RPMI8226 (cell line): ENCODE measurements at places on chromosomes 1 and 21.

DNA sequence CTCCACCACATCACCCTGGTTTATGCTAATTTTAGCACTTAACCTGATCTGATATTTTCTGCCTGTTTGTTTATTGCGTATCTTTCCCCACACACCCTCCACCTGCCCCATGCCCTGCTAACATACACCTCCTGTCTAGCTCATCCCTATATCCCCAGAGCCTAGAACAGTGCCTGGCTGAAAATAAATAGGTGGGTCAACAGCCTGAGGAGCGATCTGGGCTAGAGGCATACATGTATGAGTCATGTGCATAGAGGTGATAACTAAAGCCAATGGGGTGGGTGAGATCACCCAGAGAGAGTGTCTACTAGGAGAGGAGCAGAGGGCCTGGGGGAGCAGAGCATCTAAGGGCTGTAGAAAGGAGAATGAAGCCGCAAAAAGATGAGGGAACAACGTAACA, 2.7 kb downstream of the HTR1D start:
- DNase-seq = no peak

DNA sequence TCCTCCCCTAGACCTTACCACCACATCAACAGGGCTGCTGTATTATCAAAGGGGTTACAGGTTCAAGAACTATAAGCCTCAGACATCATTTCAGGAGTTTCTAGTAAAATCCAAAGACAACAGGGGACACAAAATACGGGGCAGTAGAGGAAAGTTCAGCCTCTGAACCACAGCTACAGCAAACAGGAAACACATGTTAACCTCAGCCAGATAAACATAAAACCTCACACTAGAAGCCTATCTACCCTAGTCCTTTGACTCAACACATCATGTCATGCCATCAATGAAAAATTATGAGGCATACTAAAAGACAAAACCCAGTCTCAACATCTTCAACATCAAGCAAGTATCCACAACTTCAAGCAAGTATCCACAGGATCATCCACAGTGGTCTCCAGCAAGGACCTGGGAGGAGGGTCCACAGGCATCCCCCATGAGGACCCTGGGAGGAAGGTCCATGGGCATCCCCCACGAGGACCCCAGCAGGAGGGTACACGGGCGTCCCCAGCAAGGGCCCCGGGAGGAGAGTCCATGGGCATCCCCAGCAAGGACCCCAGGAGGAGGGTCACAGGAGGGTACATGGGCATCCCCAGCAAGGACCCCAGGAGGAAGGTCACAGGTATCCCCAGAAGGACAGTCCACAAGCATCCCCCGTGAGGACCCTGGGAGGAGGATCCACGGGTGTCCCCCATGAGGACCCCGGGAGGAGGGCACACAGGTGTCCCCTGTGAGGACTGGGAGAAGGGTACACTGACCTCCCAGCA, 440.0 kb downstream of the MATN1 start:
- DNase-seq = no peak

GRCh38 chr1:184590163-184590750, 164.4 kb downstream of the EDEM3 start:
- DNase-seq = no peak

DNA sequence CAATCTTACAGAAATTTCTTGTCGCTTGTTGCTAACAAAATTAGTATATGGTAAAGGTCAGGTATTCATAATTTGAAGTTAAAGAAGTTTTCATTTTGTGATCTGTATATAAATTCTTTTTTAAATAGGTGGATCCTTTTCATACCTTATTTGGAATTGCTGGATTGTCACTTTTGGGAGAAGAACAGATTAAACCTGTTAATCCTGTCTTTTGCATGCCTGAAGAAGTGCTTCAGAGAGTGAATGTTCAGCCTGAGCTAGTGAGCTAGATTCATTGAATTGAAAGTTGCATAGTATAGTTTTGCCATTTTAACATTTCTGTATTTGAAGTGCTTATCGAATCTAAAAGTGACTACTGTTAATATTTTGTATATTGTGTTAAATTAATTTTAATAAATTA, 2.3 kb upstream of the MSH4 start:
- no peak for DNase-seq

DNA sequence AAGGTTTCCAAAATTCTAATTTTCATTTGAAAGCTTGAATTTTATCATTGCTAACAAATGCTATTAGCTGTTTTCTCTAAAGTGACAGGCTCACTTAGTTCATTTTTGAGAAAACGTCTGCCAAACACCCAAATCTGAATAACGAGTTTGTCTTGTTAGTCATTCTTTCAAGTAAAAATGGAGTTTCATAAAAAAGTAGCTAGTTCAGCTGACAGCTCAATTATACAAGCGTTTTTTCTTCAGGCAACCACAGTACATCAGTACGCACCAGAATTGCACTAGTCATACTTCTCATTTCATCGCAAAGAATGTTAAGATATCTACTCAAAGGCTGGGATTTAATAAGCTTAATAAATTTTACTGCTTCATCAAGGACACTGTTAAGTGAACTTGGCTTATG, 72.3 kb upstream of the SLFNL1 start:
- DNase-seq = no peak

- peak; percentile 70 for DNase-seq
Observed at GRCh38 chr1:244918421-244919319, 54.3 kb upstream of the HNRNPU start.

DNA sequence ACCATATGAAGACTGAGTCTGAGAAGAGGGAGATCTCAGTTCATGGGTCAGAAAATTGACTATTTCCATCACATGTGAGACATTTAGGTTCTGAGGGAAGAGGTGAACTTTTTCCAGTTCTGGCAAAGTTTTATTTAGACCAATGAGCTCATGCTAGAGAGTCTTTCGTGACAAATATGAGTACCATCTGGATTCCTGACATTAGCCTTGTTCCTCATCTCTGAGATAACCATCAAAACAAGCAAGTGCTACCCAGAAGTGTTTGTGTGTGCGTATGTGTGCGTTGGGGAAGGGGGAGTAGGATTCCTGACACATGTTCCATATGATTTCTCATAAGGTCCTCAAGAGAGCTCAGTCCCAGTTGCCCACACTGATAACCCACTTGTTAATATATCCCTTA, 120.6 kb downstream of the FASLG start:
- no peak for DNase-seq

DNA sequence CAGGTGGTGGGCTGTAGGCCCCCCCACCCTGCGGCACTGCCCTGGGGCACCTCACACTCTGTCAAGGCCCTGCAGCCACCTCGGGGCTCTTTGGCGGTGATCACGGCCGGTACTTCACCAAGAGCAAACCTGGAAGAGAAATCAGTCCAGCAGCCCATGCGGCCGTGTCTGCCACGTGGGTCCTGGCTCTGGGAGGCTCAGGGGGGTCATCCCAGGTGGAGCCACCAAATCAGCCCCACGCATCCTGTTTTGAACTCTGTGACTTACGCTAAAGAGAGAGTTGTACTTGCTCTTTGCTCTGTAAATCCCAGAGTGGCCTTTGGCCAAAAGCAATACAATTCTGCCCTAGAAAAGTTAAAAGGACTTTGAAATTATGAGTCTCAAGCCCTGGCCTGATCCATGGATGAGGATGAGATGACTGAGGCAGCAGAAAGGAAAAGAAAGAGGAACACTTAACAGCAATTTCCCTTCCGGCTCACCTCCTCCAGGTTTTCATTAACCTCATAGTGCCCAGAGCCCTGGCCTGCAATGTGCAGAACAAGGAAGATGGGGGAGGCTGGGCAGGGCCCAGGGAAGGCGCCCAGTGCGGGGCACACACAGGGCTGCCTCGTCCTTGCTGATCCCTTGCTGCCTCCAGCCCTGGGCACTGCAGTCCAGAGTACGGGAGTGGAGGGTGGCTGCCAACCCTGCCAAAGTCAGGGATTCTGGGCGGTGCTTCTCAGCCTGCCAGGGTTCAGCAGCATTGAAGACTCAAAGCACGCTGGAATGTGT, 337.0 kb downstream of the MATN1 start:
- DNase-seq = no peak

DNA sequence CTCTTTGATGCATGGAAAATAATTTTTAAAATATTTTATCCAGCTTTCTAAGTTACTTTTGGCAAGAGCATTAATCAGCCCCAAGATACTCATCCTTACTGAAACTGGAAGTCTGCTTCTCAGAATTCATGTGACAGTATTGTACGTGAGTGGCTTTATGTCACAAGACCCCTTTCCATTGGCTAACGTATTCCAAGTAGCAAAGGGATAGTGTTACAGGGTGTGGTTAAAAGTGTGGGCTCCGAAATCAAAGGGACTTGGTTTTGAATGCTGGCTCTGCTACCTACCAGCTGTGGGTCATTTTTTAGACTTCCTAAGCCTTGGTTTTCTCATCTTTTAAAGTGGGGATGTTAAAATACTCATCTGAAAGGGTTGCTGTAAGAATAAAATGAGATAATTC, 91.7 kb downstream of the RHOU start:
- DNase-seq = no peak

DNA sequence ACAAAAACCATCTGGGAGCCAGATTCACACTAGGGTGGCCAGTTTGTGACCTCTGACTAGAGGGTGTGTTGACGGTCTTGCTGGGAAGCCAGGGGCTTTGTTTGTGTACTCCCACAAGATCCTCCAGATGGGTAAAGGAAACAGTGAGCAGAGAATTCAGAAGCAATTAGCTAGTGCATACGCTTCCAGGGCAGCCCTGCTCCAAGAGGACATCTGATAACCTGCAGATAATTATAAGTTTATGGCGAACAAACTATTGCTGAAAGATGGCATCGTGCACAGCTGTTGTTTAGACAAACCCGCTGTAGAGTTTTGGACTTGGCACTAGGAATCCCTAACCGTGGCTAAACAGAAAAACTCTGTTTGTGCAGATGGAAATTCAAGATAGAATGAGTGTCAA, 326.4 kb downstream of the TGFB2 start:
- DNase-seq = no peak

- DNase-seq = no peak
Observed at GRCh38 chr1:169426174-169426705, 1.0 kb downstream of the CCDC181 start.

DNA sequence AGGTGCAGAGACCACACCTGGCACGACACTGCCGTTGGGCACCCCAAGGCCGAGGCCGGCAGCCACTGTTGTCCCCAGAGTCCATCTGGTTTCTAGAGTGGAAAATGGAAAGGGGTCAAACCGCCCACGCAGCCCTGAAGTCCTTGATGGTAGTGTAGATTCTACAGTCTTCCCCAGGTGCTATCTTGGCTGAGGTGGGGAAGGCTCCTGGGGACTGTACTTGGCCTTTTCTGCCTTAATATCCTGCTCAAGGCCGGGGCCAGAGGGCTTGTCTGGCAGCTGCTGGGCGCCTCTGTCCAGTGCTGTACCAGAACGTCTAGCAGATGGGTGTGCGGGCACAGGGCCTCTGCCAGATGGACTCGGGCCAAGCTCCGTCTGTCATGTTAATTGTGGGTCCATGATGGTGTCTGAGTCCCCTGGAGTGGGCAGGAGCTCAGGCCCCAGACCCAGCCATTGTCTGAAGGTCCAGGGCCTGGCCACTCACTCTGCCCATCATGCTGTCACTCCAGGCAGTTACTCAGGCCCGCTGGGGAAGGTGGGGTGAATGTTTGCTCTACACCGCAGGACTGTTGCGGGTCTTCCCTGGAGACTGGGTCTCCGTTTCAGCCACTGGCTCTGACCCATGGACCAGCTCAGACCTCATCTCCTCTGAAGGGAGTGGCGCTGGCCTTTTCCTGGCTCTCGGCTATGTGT, 161.9 kb upstream of the COL6A1 start:
- DNase-seq = peak; percentile 49

- DNase-seq = peak; percentile 58
Observed at GRCh38 chr21:23887725-23888306, 1719.5 kb downstream of the MRPL39 start.

DNA sequence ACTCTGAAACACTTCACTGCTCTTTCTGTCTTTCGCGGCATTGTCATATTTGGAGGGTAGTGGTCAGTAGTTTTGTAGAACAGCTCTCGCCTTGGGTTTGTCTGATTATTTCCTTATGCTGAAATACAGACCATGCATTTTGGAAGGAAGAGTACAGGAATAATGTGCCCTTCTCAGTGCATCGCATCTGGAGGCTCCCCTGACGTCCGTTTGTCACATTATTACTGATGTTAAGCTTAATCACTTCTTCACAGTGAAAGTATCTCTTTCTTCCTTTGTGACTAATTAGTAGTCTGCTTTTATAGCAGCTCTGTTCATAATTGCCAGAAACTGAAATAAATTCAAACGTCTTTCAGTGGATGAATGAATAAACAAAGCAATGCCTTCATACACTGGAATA, 85.7 kb upstream of the CXADR start:
- no peak for DNase-seq

DNA sequence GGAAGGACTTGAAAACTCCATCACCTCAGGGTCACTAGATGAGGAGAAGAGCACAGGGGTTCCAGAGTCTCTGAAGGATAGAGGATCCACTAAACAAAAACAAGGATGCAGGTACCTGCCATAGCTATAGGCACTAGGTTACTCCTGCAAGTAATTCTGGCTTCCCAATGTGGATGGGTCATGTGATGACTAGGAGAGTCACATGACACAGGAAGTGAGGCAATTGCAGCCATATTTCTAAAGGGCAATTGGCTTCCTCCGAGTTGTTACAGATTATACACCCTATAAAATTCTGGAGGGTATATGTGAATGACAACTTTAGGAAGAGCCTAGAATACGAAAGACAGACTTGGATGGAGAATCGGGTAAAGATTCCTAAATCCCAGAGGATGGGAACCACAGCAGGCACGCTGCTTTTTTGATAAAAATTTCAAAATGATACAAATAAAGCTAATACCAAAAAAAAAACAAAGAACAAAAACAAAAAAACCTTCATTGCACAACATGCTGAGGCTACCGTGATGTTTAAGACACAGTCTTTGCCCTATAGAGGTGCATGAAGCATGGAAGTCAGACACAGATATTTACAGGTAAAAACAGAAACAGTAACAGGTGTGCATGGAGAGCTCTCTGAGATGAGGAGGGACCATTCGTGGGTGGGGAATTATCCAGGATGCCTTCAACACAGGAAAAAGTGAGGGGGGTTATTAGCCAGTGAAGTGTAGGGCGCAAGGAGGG, 10.5 kb downstream of the MTX1 start:
- no peak for DNase-seq

DNA sequence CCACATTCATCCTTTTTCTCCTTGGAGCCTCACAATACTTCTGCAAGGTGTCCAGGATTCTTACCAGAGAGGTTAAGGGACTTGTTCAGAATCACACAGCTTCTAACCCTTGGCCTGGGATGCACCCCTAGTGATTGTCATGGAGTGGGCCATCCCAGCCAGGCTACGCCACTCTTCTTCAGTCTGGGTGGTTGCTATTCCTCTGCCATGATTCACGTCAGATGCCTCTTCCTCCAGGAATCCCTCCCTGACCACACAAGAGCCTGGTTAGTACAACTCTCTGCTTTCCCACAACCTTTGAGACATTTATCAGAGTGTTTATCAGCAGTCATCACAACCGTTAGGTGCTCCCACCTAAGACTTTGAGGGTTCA, 121.8 kb downstream of the EPHB2 start:
- no peak for DNase-seq

- DNase-seq = no peak
Observed at GRCh38 chr1:227370533-227371254, 52.4 kb upstream of the CDC42BPA start.

GRCh38 chr1:69171248-69171647, 396.5 kb upstream of the LRRC7 start:
- no peak for DNase-seq

- DNase-seq = peak; percentile 93
Observed at GRCh38 chr21:45541221-45542039, 810 bp downstream of the SLC19A1 start.
